Amniotic stem cell (primary cell): ENCODE measurements at places on chromosomes 13 and 19.

GRCh38 chr13:73910733-73911132 is 223.5 kb downstream of the KLF12 start:
- DNase-seq = no peak

GRCh38 chr13:105979131-105980011 is 556.1 kb downstream of the EFNB2 start:
- DNase-seq = no peak

GRCh38 chr19:55325172-55325571 is at the start of gene TMEM150B:
TMEM150B (minus strand) TSS chr19:55325341; CDS start chr19:55321036, 4,305 bp downstream.
- no peak for DNase-seq

- no peak for DNase-seq
These were observed 56.1 kb downstream of the CDK8 start for GRCh38 chr13:26310003-26310402.

- no peak for DNase-seq
These were observed 16.9 kb upstream of the ZNF254 start for GRCh38 chr19:24069905-24070657.

GRCh38 chr13:69721631-69722030 is 386.0 kb upstream of the ATXN8OS start:
- DNase-seq = no peak

DNA sequence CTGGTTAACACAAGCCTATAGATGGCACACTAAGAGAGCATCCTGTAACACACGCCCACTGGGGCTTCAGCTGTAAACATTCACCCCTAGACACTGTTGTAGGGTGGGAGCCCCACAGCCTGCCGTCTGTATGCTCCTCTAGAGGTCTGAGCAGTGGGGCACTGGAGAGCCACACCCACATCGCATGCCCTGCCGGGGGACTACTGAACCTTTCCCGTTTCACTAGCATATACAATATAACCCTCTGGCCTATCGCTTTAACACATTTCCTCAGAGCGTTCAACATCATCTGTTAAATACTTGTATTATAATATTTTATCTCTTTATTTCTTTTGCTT is 73.4 kb downstream of the PCDH9 start:
- no peak for DNase-seq

GRCh38 chr13:72074663-72075062 is 207.7 kb upstream of the DACH1 start:
- no peak for DNase-seq

DNA sequence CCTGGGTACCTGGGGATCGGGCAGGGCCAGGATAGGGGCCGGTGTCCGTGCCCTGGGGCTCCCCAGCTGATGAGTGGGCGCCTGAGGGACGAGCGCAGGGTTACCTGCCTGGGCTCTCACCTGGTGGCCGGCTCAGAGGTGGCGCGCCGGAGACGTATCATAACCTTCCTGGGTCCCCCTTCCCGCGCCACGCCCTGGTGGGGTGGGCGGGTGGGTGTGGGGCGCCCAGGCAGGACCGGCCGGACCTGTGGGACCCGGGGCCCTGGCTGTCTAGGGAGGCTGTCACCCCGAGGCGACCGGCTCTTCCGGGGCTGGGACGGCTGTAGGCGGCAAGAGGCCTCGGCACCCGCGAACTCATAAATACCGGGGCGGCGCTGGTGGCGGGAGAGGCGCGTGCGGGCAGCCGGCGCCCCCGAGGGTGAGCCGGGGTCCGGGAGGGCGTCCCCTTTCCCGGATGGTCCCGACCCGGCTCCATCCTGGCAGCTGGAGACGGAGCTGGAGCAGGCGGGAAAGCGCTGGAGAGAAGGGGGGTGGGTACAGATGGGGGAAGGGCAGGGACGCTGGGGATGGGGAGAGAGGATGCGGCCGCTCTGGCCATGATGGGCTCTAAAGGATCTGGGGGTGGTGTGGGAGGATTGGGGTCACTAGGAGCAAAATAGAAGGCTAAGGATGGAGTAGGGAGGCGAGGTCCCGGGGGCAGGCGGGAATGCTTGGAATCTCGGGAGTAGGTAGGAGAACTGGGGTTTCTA is at the start of gene ACP7:
ACP7 (plus strand) TSS at position 386 of the 749 bp plus-strand sequence. CDS start 902 bp downstream, outside the sequence.
- DNase-seq = no peak

GRCh38 chr13:91072486-91072885 is 275.0 kb upstream of the MIR17HG start:
- DNase-seq = no peak

GRCh38 chr13:78960881-78961280 is 301.9 kb upstream of the OBI1 start:
- DNase-seq = no peak

- DNase-seq = peak; percentile 40
These were observed 64.4 kb upstream of the NPAS1 start for GRCh38 chr19:46954993-46955812.

DNA sequence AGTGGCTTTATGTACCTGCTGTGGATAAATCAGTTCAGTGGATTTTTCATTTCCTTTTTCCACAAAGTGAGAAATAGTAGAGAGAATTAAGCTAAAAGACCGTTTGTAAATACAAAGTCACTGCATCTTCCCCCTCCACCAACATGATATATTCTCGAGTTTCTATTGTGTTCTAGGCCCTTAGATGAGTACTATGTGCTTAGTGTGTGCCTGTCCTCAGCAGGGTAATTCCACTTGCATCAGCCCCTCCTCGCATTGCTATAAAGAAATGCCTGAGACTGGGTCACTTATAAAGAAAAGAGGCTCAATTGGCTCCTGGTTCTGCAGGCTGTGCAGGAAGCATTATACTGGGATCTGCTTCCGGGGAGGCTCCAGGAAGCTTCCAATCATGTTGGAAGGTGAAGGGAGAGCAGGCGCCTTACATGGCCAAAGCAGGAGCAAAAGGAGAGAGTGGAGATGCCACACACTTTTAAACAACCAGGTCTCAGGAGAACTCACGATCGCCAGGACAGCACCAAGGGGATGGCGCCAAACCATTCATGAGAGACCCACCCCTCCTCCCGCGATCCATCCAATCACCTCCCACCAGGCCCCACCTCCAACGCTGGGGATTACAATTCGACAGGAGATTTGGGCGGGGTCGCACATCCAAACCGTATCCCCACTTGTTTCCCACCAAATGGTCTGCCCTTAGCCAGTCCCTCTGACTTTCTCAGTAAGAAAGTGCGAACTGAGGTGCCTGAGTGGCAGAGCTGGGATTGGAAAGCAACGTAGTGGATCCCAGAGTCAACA is 102.3 kb upstream of the ABCC4 start:
- no peak for DNase-seq

GRCh38 chr19:28012361-28012760 is 1200.6 kb downstream of the UQCRFS1 start:
- DNase-seq = no peak
